Activated CD4-positive, alpha-beta T cell treated with anti-CD3 and anti-CD28 coated beads, Interleukin-2, amount 50 U/mL, for 24 hours (primary cell): ENCODE measurements at places on chromosomes 7 and 10.

DNA sequence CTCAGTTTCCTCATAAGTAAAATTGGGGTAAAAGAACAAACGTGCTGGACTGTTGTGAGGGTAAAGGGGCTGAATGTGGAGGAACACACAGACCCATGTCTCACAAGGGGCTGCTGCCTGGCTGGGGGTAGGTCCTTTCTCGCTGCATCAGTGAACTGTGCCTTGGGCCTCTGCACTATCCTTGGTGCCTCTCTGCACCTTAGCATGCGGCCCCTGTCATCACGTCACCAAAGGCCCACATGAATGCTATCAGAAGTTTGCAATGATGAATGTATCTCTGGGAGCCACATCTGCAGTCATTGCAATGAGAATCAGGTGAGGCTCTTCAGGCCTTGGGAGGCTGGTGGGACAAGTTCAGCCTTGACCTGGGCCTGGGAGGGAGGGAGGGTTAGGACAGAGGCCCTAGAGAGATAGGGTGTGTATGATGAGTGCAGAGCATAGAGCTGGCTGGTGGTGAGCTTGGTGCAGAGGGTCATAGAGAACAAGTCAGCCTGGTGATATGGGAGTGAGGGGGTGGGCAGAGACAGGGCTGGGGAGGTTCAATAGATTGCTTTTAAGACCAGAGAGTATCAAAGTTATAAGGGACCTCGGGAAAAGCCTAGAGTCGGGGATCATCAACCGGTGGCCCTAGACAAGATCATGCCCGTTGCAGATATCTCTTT lies 308.4 kb downstream of the RPS24 start:
- no peak for DNase-seq

DNA sequence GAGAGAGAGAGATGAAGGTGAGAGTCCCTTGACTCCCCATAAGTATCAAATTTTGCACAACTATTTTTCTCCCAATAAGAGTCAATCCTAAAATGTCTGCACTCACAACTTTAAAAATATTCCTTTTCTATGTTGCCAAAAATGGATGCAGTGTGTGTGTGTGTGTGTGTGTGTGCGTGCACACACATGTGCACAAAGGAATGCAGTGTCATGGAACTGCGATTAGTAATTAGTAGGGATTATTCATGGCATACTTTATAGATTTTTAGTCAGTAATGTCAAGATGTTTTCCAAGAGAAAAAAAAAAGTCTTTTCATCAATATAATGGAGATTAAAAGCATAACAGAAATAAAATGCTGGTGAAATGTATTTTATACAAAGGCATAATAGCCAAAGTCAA lies 179.1 kb upstream of the LRRTM3 start:
- DNase-seq = no peak

DNA sequence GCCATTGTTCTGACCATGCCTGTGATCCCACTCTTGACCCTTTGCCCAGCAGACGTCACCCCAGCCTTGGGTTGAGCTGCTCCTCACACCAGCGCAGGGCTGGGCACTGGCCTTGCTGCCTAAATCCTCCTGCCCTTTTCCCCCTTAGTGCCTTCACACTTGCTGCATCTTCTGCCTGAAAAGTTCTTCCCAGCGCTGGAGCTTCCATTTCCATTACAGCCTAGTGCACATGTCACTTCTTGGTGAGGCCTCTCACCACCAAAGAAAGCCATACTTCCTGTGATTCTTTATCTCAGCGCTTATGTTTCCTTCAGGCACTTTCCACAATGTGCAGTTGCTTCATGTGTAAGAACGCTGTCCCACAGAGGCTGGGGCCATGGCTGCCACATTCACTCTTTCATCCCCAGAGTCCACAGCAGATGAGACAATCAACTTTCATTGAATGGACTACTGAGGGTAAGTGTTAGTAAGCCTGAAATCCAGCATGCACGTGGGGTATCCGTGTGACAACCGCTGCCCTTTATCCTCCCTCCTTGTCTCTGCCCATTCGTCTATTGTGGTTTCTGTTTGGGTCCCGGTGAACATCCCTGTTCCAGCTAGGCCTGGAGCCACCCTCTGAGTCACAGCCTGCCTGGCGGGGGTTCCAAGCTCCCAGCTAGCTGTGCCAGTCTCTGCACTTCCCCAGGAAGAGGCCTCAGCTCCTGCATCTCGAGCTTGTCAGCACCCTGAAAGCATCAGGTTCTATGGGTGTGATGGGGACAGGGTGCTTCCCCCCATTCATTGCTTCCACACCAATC lies 37.3 kb downstream of the ADRA2A start:
- no peak for DNase-seq

- DNase-seq = no peak
Observed at GRCh38 chr10:78298835-78299234, 265.2 kb downstream of the RPS24 start.

DNA sequence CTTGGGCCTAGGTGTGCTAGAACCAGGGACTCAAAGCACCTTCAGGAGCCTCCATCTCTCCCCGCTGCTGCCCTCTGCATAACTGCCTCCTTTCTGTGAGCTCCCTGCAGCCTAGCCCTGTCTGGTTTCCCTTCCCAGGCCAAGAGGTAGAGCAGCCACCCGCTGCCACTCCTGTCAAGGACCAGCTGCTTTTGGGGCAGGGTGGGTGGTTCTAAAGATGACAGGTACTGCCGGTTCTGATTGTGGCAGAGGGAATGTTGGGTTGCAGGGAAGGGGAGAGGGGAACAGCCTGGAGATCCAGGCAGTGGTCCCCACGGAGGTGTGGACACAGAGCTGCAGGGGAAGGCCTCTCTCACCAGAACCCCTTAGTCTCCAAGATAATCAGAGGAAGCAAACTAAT lies 3.7 kb upstream of the FLNC start:
- DNase-seq = no peak

- no peak for DNase-seq
Observed at GRCh38 chr10:112182784-112183328, 709 bp downstream of the GPAM start.

- DNase-seq = no peak
Observed at GRCh38 chr10:80163741-80164341, 31.3 kb downstream of the PLAC9 start.

GRCh38 chr7:17680026-17680425 lies 260.3 kb downstream of the SNX13 start:
- no peak for DNase-seq

DNA sequence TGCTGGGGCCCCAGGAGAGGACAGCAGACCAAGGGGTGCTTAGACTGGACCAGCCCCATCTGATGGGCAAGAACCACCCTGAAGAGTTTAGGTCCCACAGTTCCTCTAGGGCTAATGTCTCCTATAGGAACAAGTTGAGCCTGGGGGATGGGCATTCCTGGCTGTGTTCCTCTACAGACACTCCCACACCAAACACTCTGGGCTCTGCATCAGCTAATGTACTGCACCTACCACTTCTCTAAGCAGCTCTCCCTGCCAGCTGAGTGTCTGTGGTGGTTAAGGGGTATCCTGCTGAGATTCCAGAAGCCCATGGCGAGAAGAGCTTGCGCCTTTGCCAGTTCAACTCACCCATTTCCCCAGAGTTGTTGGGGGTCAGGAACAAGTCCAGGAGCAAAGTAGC lies 284.1 kb upstream of the CSTF2T start:
- no peak for DNase-seq

DNA sequence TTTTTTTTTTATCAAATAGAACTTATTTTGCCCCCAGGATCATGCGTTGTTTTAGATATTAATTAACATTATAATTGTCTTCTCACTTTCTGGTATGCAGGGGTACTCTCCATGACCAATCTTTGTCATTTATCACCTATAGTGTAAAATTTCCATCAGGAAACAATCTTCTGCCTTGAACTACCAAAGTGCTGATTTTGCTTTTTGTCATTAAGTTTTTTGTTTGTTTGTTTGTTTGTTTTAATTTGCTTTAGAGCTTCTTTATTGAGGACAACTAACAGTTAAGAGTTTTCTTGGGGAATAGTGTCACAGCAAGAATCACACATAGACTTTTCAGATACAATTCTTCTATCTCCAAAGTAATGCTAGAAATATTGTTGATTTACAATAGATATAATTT lies 171.2 kb upstream of the PRPS1L1 start:
- DNase-seq = no peak

DNA sequence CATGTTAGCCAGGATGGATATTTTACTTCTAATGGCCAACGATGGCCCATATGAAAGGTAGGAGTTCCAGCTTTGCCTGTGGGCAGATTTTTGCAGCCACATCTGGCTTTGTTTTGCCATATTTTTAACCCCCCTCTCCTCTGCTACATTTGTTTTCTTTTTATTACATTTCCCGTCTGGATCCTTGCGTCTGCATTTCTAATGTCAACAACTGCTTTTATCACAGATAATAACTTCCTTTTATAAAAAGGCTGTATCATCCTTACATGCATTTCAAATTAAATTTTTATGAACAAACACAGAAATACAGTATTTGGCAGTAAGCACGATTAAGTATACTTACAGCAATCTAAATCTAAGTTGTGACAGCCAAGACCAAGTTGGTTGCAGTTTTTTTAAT lies 156.0 kb downstream of the BAMBI start:
- DNase-seq = no peak

DNA sequence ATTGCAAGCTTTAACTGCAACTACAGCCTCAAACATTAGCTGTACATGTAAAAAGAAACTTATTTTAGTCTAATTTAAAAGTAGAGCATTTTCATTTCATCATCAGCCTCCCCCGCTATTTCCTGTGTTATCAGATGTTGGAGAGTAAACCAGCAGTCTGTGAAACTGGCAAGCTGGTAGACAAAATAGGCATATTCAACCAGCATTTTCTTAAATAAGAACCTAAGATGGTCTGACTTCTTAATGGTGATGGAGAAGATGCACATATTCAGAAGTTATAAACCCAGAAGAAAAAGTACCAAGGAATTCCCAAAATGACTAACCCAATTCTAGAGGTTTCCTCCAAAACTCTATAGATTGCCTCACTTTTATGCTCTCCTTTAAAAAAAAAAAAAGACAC lies 24.9 kb downstream of the PIK3AP1 start:
- DNase-seq = no peak

DNA sequence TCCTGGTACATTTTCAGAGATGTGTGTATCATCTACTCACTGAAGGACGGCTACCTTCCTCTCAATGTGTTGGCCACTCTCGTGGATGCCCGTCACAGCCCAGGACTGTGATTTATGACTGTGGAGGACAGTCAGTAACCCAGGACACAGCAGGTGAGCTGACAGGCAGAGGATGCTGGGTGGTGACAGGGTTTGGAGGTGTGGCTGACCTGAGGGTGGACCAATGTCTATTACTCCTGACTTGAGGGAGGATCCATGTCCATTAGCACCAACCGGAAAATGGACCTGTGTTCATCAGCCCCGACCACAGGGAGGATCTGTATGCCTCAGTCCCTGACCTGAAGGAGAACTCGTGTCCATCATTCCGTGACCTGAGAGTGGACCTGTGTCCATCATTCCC lies 96.1 kb downstream of the ADCY1 start:
- no peak for DNase-seq

- DNase-seq = no peak
Observed at GRCh38 chr7:463817-464453, 55.7 kb downstream of the PDGFA start.

DNA sequence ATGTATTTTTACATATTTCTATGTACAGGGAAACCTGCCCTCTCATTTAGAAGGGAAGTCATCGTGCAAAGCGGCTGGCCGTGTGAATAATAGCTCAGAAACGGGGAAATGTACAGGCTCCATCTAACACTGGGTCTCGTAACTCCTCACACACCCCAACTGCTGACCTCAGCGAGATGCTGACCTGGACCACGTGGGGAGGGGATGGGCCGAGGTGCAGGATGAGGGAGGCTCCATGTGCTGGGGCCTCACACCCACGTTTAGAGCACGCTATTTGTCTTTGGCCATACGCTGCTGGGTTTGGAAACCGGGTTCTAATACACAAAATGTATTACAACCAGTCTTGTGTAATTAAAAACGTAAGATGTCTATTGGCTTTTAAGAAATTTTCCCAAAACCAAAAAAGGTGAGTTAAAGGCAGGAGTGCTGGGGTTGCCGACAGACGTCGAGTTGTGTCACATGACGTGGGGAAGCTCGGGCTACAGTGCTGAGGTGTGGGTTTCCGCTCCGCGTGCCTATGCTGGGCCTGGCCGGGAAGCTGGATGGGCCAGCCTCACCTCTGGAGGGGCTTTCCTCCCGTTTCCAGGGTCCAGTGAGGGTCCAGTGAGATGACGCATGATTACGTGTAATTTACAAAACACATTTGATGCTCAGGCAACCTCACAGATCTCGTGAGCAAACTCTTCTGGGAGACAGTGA lies 215.6 kb downstream of the DNAJB6 start:
- no peak for DNase-seq

- DNase-seq = no peak
Observed at GRCh38 chr7:30894866-30895605, 16.6 kb upstream of the AQP1 start.

GRCh38 chr7:77980087-77980713 lies 181.6 kb downstream of the PHTF2 start:
- DNase-seq = no peak

DNA sequence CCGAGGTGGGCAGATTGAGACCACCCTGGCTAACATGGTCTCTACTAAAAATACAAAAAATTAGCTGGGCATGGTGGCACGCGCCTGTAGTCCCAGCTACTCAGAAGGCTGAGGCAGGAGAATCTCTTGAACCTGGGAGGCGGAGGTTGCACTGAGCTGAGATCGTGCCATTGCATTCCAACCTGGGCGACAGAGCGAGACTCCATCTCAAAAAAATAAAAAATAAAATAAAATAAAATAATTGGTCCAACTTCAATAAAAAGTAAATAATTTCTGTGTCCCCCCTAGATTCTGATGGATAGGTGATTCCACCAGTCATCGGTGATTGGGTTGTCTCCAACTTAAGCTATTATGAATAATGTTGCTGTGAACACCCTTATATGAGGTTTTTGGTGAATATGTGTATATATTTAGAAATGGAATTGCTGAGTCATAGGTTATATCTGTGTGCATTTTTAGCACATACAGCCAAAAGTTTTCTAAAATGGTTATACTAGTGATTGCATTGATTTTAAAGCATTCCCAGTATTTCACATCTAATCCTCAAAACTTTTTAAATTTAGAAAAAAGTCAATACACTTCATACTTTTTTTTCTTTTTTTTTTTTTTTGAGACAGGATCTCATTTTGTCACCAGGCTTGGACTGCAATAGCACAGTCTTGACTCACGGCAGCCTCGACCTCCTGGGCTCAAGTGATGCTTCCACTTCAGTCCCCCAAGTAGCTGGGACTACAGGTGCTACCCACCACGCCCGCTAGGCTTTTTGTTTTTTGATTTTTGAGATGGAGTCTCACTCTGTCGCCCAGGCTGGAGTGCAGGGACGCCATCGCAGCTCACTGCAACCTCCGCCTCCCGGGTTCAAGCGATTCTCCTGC lies 13.7 kb upstream of the SRPK2 start:
- no peak for DNase-seq
